ENCODE measurements at places on chromosomes 6 and 20.

- no peak for DNase-seq
Observed at GRCh38 chr20:53168491-53168890, 196.3 kb downstream of the TSHZ2 start.

DNA sequence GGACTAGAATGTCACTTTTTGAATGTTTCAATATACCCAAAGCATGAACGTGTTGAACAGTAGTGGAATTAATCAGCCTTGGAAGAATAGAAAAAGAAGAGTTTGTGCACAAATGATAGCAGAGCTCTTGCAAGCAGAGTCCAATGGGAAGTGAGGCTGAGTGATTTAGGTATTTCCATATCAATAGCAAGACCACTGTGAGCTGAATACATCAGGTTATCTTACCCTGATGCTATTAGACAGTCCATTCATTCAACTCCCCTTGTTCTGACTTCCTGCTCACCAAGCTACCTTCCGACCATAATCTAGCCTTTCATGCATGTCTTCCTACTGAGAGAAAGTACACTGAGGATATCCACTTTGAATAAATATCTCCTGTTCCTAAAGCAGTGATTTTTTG, 349.2 kb upstream of the RNF217 start:
- no peak for DNase-seq

GRCh38 chr6:111620169-111620568, 14.5 kb upstream of the TRAF3IP2 start:
- no peak for DNase-seq

DNA sequence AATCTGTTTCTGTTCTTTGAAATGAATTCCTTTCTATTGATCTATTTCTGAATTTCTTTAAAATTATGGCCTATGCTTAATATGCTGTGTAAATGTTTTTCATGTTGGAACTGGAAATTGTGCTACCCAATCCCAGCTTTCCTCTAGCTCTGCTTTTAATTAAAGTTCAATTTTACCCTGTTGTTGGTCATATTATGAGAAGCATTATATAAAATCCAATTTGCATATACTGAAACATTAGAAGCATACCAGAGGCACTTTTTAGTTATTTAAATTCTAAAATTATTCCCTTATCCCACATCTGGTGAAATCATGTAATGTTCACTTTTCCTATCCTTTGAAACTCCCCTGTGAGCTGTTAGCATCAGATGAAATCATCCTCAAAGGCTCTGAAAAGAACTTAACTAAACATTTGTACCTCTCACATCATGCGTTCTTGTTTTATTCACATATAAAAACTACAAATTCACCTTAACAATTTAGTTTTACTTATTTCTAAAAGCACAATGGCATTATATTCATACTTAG, 160.6 kb upstream of the COL21A1 start:
- DNase-seq = no peak

GRCh38 chr20:1661542-1662299, 4.1 kb upstream of the SIRPG start:
- no peak for DNase-seq

- DNase-seq = no peak
Observed at GRCh38 chr20:52569201-52569600, 377.6 kb upstream of the ZFP64 start.

DNA sequence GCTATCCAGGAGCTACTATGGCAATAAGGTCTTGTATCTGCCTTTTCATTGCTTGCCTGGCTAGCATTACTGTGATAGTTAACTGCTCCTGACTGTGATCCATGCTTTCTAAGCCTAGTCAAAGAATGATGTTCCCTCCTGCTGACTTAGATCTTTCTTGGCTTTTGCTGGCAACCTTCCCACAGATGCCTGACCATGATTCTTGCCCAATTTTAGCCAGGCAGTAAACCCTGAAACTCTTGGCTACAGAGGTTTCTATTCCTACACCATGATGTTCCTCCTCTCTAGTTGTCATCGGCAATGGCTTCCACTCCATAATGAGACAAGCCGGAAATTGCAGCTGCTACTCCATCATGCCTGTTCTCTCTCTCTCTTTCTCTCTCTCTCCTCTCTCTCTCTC, 238.1 kb downstream of the HAO1 start:
- DNase-seq = no peak

DNA sequence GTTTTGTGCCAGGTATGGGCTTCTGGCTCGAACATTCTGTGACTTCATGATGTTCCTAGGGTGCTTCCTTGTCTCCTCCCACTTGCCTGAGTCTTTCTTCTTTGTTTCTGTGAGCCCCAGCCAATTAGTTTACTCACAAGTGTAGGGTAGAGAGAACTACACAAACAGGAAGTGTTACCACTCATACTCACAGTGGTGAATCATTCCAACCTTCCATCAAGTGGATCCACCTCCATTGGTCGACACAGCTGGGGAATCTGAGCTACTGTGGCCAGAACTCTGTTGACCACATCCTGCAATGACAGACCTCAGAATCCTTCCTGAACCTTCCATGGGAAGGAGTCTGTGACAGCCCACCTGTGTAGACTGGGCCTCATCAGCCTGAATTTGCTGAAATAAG, 76.8 kb downstream of the UNC5CL start:
- DNase-seq = no peak
